ENCODE measurements at places on chromosomes 5 and 9.

DNA sequence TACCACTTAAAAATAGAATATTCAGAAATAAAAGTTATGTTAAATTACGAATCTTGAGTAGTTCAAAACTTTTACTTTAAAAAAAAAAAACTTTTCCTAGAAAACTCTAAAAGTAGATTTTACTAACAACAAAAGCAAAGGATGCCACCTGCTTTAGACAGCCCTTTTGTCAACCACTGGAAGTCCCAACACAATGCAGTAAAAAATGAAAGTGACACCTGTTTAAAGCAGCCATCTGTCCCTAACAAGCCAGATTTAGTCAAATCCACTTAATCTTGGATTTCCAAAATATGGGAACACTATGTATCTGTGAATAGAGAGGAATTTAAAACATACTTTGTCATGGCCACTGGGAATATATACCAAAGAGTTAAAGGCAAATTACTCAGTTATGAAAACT lies 3.8 kb downstream of the RFX3 start:
- no peak for DNase-seq

DNA sequence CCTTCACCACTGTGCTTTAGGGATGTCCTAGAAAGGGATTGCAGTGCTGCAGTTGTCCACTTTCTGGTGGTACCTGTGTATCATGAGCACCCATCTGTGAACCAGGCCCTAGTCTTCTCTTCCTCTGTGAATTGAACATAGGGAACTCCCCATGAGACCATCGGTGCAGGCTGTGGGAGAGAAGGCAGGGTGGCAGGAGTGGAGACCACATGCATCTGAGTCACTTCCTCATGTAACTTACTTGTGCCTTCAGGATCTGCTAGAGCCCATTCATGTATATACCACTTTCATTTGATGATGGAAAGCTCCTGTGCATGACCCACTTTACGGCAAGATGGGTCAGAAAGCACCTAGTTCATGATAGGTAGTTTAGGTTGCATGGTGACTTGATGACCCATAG lies 478.1 kb upstream of the CDH9 start:
- no peak for DNase-seq

DNA sequence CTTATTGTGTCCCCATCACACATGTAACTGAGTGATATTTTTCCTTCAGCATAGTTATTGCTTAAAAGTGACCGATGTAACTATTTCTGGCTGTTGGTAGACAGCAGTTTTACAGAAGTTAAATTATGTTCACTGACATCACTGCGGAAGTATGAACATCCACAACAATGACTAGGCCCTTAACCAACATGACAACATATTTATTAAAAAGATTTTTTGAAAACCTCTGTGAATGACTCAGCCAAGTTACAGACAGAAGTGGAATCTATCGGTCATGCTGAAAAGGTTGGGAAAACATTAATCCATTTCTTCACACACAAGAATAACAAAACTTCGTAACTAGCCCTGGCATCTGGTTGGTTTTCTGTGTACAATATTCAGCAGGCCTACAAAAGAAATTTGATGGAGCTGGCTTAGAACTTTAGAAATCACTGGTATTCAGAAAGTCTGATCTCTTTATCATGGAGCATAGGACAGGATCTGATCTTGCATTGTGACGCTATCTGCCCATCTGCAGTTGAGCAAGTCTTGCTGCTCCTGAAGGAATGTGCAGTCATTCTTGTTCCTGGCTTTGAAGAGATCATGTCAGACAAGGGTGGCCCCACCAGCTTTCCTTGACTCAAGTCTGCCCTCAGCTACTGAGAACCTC lies 6.5 kb downstream of the GLIS3 start:
- DNase-seq: no peak

- DNase-seq: no peak
These were observed 974 bp downstream of the CCDC69 start for GRCh38 chr5:151222790-151223446.

- no peak for DNase-seq
These were observed 54.9 kb downstream of the NUP155 start for GRCh38 chr5:37316027-37316426.

DNA sequence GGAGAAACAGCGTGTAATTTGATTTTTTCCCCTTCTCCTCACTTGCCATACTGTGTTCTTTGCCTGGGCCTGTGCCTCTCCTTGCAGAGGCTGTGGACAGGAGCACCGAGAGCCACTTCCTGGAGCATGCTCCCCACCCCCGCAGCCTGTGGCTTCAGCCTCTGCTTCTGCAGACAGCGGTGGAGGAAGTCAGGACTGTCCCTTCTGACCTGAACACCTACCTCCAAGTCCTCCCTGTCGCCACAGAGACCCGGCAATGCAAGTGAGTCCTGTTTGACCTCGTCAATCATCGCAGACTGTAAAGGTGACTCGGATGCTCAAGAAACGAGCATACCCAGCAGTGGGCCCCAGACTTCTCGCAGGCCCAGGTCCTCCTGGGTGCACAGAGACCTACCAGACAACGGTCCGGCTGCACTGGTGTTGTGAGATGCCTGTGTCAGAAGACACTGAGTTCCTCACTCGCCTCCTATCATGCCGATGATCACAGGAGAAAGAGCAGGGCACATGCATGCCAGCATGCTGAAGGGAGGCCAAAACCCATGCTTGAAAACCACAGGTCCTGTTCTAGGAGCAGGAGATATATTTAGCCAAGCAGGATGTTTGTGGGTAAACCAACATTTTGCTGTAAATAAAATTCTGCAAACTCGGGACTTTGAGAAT lies 198.8 kb downstream of the AUH start:
- DNase-seq: no peak

GRCh38 chr5:151770383-151771258 lies 1.1 kb upstream of the G3BP1 start:
- peak; percentile 60 for DNase-seq

DNA sequence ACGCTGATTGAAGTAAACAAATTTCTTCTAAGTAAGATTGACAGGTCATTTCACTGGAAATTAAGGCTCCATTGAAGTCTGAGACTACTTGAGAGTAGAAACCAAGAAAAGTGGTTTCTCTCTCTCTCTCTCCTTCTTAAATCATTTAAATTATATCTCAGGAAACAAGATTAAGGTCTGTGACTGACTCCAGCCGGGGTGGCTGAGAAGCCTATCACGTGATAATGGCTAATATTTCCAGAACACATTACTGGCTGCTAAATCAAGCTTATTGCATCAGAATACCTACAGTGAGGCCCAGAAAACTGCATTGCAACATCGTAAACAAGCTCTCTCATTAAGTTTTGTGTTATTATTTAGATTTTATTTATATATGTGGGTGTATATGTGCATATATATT lies 88.4 kb downstream of the PTCD2 start:
- no peak for DNase-seq

DNA sequence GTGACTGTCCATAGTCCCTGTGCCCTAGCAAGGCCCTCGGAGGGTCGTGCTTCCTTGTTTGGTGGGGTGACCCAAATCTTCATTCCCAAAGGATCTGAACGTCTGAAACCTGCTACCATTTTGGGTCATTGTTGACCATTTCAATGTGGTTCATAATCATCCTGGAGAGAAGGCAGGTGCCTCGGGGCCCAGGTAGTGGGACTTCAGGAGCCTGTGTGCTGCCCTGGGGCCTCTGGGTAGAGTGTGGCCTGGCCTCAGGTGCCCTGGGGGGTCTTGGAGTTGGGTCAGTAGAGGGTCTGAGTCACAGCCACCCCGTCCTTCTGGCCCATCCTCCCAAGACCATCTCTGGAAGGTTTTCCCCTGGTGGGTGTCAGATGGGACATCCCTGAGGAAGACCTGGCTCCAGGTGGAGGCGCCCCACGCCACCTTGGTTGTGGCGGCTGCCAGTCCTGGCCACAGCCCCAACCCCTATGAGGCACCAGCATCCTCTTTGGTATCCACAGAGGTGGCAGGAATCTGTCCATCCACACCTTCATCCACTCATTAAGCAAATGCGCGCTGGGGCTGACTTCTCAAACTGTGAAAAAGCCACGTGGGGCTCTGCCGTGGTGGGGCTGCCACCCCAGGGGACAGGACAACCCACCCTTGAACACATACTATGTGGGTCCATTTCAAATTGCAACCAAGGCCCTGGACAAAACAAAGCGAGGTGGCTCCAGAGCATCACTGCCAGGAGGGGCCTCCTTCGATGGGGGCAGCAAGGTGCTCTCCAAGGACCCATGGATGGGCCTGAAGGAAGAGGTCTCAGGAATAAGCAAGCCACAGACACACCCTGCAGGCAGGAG lies 41.6 kb upstream of the FCN1 start:
- no peak for DNase-seq

DNA sequence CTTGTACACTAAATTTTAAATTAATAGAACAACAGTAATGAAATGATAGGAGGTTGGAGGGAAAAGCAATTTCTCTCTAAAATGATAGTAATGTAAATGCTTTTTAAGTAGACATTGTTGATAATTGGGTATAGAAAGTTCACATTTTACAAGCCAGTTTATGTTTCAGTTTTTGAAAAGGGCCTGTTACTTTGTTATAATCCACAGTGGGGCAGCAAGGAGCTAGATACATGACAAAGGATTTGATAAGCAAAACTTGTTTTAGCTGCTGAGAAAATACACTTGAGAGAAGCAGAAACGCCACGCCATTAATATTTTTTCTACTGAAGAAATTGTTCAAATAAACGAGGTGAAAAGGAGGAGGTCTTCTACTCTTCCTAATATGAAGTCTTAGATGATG lies 30.2 kb downstream of the SREK1 start:
- no peak for DNase-seq

GRCh38 chr9:78301466-78301865 lies 4.5 kb downstream of the PSAT1 start:
- no peak for DNase-seq

DNA sequence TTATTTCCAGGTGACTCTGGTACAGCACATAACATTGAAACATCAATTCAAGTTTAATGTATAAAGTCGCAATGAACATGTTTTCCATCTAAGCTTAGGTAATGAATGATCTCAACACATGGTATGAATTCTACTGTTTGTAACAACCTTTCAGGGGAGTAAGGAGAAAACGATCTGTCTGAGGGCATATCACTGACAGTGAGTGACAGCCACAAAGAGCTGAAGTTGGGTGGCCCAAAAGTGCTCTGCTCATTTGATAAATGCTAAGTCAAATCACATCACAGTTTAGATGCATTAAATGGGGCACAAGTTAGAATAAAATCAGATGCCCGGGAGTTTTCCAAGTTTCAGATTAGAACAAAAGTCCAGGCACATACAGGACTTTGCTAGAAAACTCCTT lies 1.2 kb downstream of the FANCC start:
- no peak for DNase-seq

DNA sequence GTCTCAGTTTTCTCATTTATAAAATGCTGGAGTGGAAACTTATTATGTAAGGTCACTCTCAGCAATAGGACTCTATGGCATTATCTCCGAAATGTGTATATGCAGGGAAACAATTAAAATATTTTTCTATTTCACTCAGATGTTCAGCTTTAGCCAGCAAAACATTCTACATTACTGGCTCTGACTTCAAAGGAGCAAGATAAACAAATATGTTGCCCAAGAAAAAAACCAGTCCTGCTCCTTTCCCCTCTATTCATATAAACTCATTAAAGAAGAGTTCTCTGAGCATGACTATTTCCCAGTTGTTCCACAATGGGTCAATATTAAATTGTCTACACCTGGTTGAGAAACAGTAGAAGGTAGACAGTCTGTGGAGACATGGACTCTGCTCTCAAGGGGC lies 155.0 kb downstream of the NPR3 start:
- no peak for DNase-seq

GRCh38 chr5:109347252-109347888 lies 62.4 kb downstream of the PJA2 start:
- DNase-seq: no peak

DNA sequence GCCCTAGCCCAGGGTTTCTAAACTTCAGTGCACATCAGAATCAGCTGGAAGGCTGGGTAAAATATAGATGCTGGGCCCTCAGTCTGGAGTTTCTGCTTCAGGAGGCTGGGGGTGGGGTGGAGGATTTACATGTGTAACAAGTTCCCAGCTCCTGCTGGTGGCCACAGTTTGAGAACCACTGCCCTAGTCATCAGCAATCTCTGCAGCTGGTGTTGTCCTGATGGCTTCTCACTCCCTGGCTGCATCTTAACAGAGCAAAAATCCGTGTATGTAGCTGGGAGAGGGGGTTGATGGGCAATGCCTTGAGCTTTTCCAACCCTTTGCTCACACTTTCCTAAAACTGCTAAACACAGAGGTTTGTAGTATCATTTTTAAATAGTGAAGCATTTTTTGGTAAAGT lies 186.0 kb upstream of the KLF9 start:
- DNase-seq: no peak

DNA sequence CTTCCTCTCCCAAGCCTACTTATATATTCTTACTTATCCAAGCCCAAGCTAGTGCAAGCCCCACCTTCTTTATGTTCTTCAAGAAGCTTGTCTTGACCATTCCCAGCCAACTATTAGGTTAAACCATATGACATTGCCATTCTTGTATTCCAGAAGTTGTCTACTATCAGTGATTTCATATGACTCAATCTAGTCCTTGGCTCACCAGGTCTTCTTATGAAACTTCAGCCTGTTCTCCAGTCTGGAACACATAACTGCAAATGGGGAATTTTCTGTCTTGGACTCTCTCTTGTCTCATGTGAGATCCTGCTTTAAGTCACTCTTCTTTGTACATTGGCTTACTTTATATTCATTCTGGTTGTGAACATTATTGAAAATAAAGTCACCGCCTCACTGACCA lies 130.7 kb downstream of the TTLL11 start:
- peak; percentile 24 for DNase-seq

GRCh38 chr9:6382681-6383080 lies 30.3 kb upstream of the UHRF2 start:
- DNase-seq: no peak

- DNase-seq: no peak
These were observed 119.4 kb upstream of the MVB12B start for GRCh38 chr9:126207256-126207655.

GRCh38 chr5:14806456-14806855 lies 65.1 kb downstream of the ANKH start:
- no peak for DNase-seq

- DNase-seq: peak; percentile 85
These were observed 3.3 kb downstream of the GPX3 start for GRCh38 chr5:151023651-151024050.

DNA sequence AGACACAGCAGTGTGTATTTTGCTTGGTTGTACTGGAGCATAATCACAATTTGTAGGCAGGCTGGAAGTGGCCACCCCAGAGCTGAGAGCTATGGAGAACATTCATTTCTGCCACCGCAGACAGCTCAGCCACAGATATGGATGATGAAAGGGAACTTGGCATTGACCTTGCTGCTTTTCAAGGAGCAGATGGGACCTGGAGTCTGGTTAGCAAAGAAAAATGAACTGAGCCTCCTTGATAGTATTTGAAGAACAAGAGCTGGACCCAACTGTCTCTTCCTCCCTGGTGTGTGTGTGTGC lies 395.2 kb upstream of the ZNF462 start:
- DNase-seq: no peak

Measured in RWPE1 (cell line).